ENCODE measurements at places on chromosomes 5 and 9.
A peak's percentile ranks its signal among the peaks of the same experiment; 100 is the strongest.

DNA sequence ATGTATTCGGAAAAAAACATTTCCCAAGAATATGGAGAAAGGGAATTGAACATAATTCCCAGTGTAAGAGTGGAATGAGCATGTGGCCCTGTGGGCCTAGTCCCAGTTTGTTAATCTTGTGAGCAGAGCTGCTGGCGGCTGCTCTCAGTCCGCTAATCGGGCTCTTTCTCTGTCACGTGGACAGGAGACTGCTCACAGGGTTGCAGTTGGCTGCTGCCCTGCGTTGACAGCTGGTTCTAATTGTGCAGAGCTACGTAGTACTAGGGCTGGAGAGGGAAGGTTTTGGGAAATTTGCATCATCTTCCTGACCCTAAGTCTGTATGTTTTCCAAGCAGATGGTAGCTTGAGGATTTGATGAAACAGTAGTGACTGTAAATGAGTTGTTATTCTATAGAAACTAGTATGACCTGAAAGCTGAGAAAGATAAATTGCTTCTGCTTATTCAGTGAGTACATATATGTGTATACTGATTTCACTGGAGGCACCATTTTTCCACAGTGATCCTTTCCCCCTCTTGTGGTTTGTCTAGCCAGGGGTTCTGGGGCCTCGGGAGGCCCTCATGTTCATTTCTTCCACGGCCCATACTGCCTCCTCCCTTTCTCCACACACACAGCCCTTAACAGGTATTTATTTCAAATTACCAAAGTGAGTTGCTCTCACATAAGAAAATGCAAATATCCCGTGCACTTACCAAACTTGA lies 100.6 kb downstream of the ANGPTL2 start:
- DNase-seq: no peak

DNA sequence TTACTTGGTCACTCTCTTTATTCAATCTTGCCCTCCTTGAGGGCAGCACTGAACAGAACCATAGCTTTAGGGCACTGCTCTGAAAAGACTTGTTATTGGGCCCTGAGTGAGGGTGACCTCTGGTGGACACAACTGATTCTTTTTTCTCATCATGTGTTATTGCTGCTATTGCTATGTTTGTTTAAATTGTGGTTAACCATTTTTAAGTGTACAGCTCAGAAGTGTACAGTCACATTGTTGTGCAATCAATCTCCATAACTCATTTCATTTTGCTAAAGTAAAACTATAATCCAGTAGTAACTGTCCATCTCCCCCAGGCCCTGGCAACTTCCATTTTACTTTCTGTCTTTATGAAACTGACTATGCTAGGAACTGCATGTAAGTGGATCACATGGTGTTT lies 351.1 kb upstream of the RIOK2 start:
- peak; percentile 2 for DNase-seq

GRCh38 chr9:94922098-94922607 lies 195.7 kb downstream of the AOPEP start:
- no peak for DNase-seq

- DNase-seq: no peak
Observed at GRCh38 chr5:172801179-172801671, 30.2 kb upstream of the DUSP1 start.
